ENCODE measurements at places on chromosomes 5 and 9.

DNA sequence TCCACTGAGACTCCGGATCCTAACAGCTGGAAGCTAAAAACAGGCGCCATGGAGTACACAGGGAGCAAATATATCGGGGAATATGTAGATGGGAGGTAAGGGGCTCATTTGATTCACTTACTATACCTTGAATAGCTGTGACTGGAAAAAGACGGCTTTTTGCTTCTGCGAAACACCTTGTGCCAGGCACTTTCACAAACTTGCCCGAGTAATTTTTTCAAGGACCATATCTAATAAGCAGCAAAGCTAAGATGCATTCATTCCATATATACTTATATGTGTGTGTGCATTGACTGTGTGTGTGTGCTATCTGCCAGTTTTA lies 178 bp downstream of the MORN5 start:
- DNase-seq, result no peak

DNA sequence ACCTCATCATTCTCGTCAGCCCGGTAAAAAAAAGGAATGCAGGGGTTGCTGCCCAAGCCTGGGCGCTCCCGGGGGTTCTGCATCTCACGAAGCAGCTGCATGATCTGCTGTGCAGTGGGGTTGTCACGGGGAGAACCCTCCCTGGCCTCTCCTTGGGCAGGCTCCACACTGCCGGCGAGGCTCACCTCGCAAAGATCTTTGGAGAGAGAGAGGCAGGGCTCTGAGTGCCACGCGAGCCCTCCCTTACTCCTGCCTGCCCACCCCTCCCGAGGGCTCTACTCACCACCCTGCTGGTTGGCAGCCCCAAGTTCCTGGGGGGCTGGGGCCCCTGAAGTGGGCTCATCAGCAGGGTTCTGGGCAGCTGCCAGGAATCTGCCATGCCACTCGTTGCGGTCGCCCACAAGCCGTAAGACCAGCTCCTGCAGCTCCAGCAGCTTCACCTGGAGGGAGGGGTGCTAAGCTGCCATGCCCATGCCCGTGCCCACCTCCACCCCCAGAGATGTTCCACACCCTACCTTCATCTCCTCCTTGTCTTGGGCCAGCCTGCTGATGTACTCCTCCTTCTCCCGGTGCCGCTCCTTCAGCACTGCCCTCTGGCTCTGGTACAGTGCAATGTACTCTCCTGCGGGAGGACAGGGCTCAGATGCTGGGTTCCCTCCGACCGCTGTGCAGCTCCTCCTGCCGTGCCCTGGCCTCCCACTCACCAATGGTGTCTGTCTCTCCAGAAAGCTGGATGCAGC lies 18.6 kb downstream of the GOLGA2 start:
- no peak for DNase-seq

- no peak for DNase-seq
Measured at GRCh38 chr5:102018690-102019089, 277.4 kb downstream of the SLCO4C1 start.

GRCh38 chr9:136796238-136796774 lies at the start of gene CCDC183:
Gene CCDC183, plus strand, starts transcription at chr9:136796338. Its CDS starts 60 bp downstream, at chr9:136796398.
- DNase-seq, result no peak

- DNase-seq, result no peak
Measured at GRCh38 chr9:3980771-3981170, 319.1 kb downstream of the GLIS3 start.

DNA sequence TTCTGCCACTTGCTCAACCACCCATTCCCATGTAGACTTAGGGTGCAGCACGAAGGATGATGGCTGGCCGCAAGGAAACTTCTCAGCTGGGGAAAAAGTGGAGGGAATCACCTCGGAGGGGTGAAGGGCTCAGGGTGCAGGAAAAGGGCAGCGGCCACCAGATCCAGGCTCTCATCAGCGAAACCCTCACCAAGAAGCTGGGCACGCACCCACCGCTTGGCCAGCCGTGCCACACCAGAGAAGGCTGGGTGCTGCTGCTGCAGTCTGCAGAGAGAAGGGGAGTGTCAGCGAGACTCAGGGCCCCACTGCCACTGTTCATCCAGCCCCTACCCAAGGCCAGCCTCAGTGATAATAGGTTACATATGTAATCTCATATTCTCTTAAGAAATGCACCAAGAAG lies 8.6 kb downstream of the NOL6 start:
- DNase-seq, result no peak

GRCh38 chr9:2838371-2839000 lies 5.4 kb downstream of the PUM3 start:
- DNase-seq, result no peak

GRCh38 chr5:146699138-146699537 lies 179.4 kb downstream of the PPP2R2B start:
- DNase-seq, result no peak

DNA sequence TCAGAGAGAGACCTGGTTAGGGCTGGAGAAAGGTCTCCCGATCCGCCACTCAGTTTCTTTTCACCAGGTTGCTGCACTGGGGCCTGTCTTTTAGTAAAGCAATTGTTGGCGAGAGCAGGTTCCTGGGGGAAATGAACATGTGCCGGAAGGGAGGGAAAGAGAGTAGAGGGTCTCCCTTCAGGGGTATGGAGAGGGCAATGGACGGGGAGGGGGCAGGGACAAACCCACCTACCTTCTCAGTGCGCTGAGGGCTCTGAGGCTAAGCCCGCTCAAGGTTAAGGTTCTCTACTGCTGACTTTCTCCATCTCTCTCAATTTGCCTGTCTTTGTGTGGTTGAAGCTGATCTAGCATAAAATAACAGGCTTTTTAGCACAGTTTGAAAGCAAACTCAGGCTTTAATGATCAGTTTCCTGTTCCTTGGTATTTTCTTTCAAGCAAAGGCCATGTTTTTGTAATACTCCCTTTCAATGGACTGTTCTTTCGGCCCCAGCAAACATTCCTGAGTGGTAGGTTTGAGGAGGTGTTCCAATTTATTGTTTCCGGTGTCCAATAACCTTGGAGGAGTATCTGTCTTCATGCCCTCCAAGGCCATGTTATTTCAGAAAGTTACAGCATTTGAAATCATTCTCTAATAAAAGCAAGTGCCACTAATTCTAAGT lies 25.5 kb upstream of the TRAF1 start:
- no peak for DNase-seq

DNA sequence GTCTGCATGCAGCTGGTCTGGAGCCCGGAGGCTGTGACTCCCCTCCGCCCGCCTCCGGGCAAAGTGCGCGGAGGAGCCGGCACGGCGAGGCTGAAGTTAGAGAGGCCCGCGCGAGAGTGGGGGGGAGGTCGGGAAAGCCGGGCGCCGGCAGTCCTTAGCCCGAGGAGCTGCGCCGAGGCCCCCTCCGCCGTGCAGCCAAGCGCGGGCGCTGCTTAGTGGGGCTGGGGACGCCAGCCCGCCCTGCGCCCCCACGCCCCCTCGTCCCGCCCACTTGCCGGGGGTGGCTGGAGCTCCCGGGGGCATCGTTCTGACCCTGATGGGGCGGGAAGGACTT lies 403 bp downstream of the NINJ1 start:
- peak; percentile 27 for DNase-seq

DNA sequence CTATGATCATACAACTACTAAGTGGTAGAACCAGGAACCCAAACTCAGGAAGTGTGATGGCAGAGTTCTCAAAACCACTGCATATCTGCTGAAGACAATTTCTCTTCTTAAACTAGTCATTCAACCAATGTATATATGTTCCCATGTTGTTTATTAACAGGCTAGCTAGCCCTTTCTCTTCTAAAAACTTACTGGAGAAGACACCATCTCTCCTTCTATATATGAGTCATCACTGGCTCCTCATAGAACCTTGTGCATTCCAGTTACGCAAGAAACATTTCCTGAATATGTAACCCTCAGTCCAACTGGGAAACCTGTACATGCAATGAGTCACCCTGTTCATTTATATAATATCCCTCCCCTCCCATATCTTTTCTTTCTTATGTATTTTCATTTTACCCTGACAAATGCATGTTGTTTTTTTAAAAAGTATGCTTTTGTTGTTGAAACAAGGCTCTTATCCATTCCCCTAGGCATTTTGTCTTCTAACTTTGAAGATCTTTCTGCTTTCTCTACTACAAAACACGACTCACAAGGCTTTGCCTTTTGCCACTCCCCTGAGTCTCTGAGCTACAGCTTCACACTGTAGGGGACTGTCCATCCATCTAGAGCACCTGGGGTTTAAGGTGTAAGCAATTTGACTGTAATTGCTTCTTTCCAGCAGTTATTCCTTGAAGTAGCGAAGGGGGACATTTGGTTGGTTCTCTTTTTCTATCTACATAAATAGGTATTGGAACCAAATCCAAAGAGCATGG lies 119.5 kb downstream of the ANXA1 start:
- no peak for DNase-seq

DNA sequence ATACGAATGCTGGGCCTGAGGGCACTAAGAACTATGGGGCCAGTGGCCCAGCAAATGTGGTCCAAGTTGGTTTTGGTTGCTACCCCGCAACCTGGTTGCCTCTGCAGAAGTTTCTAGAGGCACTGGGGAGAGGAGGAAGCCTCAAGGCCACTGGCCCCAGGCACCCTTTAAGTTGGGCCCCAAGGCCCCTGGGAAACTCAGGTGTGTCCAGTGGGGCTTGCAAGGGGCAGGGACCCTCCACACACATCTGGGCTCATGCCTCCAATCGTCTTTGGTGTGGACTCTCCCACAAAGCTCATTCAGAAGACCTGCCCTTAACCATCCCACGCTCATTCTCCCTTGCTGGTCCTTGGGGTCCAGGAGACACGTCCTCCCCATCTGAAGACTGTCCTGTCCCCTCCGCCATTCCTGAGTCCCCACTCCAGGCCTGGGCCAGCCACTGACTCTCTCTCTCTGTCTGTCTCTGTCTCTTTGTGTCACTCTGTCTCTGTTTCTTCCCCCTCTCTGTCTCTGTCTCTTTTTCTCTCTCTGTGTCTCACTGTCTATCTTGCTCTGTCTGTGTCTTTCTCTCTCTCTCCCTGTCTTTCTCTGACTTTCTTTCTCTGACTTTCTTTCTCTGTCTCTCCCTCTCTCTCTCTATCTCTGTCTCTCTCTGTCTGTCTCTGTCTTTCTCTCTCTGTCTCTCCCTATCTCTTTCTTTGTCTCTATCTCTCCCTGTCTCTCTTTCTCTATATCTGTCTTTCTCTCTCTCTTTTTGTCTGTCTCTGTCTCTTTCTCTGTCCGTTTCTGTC lies 3.3 kb upstream of the SLC6A19 start:
- no peak for DNase-seq

DNA sequence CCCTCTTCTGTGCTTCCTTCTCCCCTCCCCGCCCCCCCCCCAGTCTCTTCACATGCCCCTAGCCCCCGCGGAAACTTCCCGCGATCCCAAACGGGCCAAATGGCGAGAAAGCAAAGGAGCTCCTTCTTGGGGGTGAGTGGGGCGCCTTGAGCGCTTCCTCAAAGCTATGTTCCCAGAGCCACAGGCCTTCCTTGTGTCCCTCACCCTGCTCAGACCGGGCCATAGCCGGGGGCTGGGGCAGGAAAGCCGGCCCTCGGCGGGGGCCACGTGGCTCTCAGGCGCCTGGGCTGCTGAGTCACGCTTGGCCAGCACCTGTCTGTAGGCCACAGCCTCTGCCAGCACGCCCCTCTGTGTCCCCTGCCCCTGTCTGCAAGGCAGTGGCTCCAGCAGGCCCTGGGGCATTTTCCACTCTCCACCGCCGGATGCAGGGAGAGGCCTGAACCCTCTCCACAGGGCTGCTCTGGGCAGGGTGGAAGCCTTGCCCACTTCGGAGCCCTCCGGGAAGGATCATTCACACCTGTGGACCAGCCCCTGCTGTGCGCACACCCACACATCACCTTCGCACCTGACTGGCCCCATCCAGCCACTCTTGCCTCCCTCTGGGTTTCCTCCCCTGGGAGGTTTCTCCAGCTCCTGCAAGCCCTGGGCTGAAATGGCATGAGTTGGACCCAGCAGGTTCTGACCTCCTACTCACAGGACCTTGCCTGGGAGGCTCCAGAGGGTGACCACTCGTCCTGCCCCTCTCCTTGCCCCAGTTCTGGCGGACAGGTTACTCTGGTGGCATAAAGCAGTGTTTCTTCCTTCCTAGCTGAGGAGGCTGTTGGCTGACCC lies 1.2 kb upstream of the SQSTM1 start:
- no peak for DNase-seq

DNA sequence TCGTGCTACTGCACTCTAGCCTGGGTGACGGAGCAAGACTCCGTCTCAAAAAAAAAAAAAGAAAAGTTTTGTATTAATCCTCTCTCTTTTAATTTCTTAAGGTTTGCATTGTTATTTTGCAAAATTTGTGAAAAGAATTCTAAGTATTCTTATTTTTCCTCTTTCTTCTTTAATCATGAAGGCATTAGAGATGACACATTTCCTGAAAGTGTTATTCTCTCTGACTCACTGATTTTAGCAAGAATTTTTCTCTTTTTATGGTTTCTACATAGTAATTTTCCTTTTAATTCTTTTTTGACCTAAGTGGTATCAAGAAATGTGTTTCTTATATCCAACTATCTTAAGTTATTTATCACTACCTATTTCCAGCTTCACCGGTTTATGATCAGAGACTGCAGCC lies 78.0 kb downstream of the NSUN2 start:
- no peak for DNase-seq

- no peak for DNase-seq
Measured at GRCh38 chr9:129713402-129713679, 39.5 kb downstream of the PTGES start.

- no peak for DNase-seq
Measured at GRCh38 chr9:122821278-122821943, 7.0 kb downstream of the PDCL start.

DNA sequence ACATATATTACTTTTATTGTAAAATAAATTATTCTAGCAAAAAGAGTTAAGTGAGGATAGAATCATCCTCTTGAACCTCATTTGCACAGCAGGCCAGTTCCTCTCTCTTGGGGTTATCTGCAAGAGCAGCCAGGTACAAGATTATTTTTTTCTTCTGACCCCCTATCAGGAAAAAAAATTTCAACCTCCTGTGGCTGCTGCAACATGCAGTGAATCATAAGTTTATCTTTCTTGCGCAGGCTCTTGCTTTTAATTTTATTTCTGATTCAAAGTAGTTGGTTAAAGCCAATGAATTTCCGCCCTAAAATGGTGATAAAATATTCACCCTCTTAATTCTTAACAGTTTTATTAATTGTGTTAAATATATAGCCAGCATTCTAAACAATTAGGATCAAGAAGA lies 69.7 kb upstream of the PPP3R2 start:
- no peak for DNase-seq

- DNase-seq, result no peak
Measured at GRCh38 chr5:146249801-146250200, 46.4 kb downstream of the RBM27 start.

- DNase-seq, result no peak
Measured at GRCh38 chr5:68189613-68190012, 25.9 kb upstream of the PIK3R1 start.

DNA sequence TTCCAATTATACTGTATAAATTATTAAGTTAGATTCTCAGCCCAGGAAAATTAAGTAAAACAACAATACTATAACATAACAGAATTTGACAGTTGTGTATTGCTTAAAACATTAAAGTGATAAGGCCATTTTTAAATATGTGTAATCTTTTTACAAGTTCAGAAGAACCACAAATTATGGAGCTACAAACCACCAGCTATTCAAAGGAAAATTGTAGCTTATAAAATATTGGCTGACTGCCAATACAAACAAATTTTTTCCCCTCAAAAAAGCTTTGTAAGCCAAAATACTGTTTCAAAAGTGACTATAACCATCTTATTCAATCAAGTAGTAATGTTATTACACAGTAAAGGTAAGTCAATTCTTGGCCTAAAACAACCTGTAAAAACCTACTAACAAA lies 21.9 kb downstream of the STRBP start:
- no peak for DNase-seq

GRCh38 chr9:95506428-95506677 lies 10.4 kb downstream of the PTCH1 start:
- DNase-seq, result no peak

GRCh38 chr5:119269061-119269944 lies 86.5 kb upstream of the TNFAIP8 start:
- DNase-seq, result no peak

- no peak for DNase-seq
Measured at GRCh38 chr9:72443855-72444254, 77.6 kb upstream of the TMC1 start.

All from stimulated activated CD4-positive, alpha-beta T cell treated with anti-CD3 and anti-CD28 coated beads, Interleukin-15, amount 100 ng/mL, for 1 hour (primary cell).